ENCODE measurements at places on chromosomes 6 and 20. TPM values are rescaled to one million over a fixed set of nuclear protein-coding genes. Genes with fewer than 3 reads are reported as not detected.

Gene HELZ2
- total RNA-seq: 59.6 TPM

Gene MEI4
- not detected for total RNA-seq

Gene APOBEC2
- total RNA-seq: not detected

DNA sequence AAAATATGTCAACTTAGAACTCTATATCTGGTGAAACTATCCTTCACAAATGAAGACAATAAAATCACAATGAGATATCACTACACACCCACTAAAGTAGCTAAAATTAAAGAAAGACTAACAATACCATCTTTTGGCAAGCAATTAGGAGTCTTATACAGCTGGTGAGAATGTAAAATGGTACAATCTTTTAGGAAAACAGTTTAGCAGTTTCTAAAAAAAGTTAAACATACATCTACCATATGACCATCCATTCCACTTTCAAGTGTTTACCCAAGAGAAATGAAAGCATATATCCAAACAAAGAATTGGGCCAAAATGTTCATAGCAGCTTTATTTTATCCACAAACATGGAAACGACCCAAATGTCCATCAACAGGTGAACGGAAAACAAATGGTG is 13.8 kb upstream of the EEF1A1 start:
- DNase-seq: no peak

GRCh38 chr20:38373231-38373867 is 27.1 kb downstream of the LBP start:
- DNase-seq: no peak

DNA sequence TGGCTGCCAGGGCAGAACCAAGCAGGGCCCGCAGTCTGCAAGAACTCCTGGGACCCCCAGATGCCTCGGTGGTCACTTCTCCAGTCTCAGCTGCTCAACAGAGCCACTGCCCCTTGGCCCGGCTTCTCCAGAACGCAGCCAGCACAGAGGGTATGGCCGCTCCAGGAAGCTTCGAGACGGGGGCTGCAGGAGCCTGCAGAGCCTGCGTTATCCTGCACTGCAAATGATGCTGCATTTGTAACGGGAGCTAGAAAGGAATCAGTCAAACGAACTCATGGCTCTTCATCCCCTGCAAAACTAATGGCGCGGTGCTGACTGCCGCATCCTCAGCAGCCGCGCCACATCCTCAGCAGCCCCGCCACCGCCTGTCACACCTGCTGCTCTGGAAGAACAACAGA is 254.9 kb downstream of the TAF4 start:
- no peak for DNase-seq

DNA sequence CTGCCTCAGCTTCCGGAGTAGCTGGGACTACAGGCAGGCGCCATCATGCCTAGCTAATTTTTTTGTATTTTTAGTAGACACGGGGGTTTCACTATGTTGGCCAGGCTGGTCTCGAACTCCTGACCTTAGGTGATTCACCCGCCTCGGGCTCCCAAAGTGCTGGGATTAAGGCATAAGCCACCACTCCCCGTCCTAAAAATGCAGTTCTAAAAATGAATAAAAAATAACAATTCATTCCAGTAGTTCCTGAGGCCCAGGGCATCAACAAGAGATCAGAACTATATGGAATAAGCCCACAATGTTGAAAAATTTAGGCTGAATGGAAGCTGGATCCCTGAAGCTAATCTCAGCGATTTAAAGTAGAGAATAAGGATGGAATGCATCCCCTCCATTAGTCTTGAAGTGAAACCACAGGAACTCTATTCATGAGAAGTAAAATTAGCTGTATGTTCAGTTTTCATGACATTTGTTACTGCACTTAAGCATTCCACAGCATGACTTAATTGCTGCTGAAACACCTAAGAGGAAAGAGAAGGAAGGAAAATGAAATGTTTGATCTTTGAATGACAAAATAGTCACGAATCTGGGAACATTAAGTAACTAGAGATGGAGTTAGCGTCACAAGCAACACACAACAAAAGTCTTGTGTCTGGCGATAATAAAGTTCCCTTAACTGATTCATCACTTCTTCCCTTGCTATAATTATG is 80.4 kb upstream of the RIPOR2 start:
- DNase-seq: no peak

DNA sequence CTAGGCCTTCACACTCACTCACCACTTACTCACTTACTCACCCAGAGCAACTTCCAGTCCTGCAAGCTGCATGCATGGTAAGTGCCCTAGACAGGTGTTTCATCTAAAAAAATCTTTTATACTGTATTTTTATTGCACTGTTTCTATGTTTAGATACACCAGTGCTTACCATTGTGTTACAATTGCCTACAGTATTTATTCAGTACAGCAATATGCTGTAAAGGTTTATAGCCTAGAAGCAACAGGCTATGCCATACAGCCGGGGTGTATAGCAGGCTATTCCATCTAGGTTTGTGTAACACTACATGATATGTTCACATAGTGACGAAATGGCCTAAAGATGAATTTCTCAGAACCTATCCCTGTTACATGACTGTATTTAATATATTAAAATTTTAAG is 37.1 kb upstream of the KCNK5 start:
- no peak for DNase-seq

GRCh38 chr6:74058606-74059005 is 362.6 kb downstream of the CD109 start:
- no peak for DNase-seq

DNA sequence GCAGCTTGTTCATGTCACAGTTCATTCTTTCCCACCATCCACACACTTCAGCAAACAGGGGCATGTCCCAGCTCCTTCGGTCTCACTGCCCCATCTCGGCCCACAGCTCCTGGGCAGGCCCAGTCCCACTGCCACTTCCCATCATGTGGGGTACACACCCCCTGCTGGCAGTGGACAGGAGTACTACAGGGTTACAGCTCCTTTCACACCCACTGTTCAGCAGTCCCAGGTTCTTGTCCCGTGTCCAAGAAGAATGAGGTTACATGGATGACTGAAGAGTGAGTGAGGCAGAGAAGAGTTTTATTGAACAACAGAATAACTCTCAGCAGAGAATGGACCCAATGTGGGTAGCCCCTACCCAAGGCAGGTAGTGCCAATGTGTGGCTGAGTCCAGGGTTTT is 77.8 kb upstream of the SMLR1 start:
- no peak for DNase-seq

DNA sequence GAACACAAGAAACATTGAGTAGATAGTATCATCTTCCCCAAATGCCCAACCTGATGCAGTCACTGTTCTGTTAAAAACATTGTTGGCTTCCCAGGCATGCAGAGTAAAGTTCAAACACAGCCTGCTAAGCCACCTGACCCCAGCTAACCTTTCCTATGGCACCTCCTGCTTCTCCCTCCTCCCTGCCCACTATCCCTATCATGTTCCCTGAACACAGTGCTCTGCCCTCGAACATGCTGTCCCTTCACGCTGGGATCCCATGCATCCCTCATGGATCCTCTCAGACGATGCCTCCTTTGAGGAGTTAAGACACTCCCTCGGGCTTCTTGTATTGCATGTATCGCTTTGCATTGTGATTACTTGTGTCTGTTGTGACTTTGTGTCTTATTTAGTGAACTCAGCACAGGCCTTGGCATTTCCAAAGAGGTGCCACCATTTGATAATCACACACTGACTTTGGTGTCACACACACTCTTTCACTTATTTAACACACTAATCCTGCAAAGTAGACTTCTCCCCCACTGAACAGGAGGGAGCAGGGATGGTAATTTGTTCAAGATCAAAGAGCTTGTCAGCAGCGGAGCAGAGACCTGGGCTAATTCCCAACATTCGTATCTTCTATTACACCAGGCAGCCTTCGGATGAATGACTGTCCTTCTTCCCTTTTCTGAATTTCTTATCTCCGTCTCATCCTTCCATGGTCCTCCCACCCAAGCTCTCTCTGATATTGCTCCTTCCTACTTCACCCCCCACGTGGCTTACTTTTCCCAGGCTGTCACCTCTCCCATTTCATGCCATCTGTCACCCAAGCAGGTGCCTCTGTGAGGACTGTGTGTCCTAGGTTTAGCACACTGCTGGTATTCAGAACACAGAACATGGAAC is 28.3 kb upstream of the SMIM29 start:
- DNase-seq: no peak

GRCh38 chr20:10659651-10660601 is 13.9 kb downstream of the JAG1 start:
- DNase-seq: no peak

- DNase-seq: no peak
Measured at GRCh38 chr6:86331265-86331840, 606.0 kb upstream of the HTR1E start.

DNA sequence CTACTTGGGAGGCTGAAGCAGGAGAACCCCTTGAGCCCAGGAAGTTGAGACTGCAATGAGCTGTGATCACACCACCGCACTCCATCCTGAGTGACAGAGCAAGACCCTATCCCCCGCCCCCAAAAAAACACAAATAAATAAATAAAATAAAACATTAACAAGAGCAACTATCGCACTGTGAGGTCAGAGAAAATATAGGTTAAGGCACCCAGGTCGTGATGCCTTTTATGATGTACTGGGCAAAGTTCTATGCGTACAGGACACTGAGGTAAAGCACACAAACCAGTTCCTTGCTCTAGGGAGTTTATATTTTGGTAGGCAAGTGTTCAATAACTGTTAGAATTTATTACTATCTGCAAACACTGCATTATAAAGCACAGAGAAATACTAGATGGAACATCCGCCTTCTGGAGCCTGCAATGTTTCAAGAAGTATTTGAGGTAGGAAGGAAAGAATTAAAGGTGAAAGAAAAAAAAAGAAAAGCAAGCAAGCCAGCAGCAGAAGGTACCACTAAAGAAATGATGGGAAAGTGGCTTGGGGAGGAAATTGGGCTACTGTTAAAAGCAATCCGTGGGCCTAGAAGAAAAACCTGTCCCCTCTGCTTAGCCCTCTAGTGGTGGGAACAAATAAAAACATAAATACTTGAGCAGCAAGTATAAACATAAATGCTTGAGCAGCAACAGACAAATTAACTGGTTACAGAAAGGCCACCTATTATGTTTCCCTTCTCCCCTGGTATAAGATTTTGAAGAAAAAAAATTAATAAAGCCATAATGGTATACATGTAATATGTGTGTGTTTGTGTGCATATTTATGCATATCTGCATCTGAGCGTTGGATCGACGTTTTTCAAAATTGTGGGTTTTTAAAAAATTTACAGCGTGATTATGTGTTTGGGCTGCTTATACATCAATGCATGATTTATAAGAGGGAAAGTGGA is 128.0 kb downstream of the PHACTR1 start:
- no peak for DNase-seq

DNA sequence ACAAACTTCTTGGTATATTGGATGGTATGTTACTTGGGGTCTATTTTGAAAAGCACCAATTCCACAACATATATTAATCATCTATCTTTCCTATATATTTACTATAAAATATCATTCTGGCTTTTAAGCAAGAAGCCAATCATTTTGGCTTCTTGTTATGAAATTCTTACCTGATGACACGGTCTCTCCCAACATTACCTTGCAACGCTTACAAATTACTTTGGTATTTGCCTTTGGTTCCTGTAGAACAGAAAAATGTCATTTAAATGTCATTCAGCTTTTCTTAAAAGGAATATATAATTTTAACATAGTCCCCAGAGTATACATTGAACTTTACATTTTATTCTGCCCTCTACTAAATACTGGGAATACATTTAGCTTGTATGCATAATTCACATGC is 27.4 kb downstream of the UBE3D start:
- DNase-seq: no peak

GRCh38 chr6:35757456-35758123 is 18.8 kb upstream of the CLPSL2 start:
- DNase-seq: no peak

- DNase-seq: no peak
Measured at GRCh38 chr6:71527886-71528285, 239.3 kb downstream of the OGFRL1 start.

DNA sequence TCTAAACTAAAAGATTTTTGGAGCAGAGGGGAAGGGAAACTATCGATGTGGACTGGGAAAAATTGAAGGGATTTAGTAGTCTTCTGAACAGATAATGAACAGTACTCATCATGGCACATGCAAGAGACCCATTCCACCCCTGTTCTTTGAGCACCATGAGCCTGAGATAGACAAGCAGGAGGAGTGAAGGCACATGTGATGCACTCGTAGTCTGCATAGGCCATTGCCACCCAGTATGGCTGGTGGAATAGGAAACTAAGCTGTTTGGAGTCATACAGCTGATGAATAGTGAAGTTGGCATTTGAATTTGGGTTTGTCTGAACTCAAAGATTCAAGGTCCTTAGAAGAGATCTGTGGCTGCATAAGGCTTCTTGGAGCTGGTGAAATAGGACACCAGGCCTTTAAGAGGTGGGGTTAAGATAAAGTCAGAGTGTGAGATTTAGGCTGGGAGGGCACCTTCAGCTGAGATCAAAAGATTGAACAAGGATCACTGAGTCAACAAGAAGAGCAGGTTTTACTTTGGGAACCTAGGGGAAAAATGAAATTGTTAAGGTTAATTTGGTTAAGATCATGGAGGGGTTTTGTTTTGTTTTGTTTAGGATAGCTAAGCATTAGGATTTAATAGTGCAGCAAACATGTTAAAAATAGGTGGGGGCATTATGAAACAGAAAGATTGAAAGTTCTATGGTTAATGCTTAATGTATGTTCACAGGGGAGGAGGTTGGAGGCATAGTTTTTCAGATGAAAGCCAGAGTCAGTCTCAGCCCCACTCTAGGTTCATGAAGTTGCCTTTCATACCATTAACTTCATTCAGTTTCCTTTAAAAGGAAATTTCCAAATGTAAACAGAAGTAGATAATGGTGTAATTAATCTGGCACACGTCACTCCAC is 148.8 kb downstream of the ARID1B start:
- DNase-seq: no peak

- DNase-seq: no peak
Measured at GRCh38 chr6:63114610-63115211, 96.6 kb upstream of the FKBP1C start.

- no peak for DNase-seq
Measured at GRCh38 chr20:61734733-61735502, 330.8 kb downstream of the TAF4 start.

DNA sequence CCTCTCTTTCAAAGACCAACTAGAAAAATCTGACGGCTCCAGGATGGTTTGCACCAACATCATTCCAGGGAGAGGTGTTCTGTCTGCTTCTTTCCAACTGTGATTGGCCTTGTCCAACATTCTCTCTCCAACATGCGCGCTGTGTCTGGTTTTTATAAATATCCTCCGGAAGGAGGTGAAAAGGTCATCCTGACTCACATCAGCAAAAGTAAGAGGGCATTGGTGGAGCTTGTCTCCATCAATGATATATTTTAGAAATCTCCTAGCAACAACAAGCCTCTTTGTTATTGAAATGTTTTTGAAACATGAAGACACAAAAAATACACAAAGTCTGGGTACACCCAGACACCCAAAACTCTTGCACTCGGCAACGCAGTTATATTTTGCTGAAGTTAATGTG is 475.3 kb upstream of the JARID2 start:
- no peak for DNase-seq

Data from CD4-positive, alpha-beta T cell (primary cell).